ENCODE measurements at places on chromosomes 7 and 10.
A peak's percentile ranks its signal among the peaks of the same experiment; 100 is the strongest.

GRCh38 chr10:99656199-99657064, 2.9 kb upstream of the ENTPD7 start:
- DNase-seq, result no peak

DNA sequence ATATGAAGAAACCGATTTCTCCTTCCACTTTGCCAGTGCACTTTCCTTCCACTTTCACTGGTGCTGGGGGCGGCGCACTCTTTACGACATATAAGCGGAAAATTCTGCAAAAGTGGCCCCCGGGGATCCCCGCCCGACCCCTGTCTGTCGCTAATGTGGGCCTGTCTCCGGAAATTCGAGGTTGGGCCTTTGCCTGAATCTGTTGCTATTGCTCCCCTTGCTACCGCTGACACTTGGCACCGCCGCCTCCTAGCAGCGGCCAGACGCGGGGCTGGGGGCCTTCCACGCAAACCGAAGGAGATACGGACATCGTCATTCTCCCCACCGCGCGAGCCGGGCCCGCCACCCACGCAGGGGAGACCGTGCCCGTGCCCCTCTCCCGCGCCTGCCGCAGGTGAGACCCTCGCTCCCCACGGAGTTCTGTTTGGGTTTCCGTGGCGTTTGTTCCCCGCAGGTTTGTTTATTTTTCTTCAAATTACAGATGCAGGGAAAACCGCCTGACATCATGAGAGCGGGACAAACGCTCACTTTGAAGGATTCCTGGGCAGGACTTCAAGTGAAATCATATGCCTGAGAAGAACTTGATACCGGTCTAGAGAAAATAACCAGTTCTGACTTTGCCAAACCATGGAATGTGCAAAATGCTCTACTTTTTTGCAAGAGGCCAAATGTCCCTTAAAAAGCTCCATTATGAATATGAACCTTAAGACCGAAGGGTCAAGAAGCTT, 5.0 kb downstream of the TWIST1 start:
- DNase-seq, result no peak

- DNase-seq, result peak; percentile 91
These were observed 34.6 kb downstream of the MALSU1 start for GRCh38 chr7:23333671-23334246.

GRCh38 chr7:149427096-149427680, 33.7 kb downstream of the ZNF777 start:
- no peak for DNase-seq

GRCh38 chr10:126867567-126868365, 37.5 kb upstream of the DOCK1 start:
- peak; percentile 98 for DNase-seq

DNA sequence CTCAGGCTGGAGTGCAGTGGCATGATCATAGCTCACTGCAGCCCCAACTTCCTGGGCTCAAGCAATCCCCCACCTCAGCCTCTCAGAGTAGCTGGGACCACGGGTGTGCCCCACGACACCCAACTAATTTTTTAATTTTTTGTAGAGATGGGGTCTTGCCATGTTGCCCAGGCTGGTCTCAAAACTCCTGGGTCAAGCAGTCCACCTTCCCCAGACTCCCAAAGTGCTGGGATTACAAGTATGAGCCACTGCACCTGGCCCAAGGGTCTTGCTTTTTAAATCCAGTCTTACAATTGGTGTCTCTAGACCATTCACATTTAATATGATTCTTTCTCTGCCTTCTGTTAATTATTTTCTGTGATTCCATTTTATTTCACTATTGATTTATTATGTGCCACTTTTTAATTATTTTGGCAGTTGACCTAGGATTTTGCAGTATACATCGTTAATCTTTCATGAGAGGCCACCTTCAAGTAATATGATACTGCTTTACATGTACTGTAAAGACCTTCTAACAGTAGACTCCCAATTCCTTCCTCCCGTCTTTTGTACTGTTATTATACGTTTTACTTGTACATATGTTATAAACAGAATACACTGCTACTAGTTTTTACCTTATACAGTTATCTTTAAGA, 18.7 kb downstream of the MMP21 start:
- DNase-seq, result no peak

DNA sequence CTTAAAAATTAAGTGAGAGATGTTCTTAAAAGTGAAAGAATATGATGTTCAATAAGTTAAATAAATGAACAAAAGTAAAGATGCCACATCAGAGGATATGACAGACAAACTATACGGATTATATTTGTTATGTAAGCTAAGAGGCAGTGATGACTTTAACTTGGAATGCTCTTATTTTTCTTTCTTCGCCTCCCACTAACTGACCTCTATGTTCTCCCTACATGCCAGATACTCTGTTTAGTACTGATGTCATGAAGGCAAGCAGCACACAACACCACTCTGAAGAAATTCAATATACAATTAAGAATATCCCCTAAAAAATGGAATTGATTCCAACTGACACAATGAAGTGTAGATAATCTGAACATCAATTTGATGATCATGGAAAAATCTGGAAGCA, 223.4 kb downstream of the DOCK4 start:
- no peak for DNase-seq

- DNase-seq, result no peak
These were observed 91.0 kb downstream of the MICALL2 start for GRCh38 chr7:1368184-1368681.
